ENCODE measurements at places on chromosomes 2 and 18. TPM values are rescaled to one million over a fixed set of nuclear protein-coding genes. Genes with fewer than 3 reads are reported as not detected.

DNA sequence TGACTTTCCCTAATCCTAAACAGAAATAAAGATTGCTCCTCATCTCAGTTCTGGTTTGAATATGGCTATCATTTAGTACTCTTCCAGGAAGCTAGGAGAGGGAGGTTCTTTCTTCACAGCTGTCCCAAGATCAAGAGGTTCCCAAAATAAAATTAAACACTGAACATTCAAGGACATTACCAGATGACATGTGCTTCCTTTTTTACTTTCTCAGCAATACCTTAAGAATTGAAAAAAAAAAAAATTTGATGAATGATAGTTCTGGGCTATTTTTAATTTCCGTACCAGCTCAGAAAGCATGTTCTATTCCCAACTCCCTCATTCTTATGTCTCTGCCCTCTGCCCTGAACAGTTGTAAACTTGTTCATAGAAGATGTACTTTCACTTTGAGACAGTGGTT lies 61.7 kb upstream of the MYL1 start:
- DNase-seq: no peak

DNA sequence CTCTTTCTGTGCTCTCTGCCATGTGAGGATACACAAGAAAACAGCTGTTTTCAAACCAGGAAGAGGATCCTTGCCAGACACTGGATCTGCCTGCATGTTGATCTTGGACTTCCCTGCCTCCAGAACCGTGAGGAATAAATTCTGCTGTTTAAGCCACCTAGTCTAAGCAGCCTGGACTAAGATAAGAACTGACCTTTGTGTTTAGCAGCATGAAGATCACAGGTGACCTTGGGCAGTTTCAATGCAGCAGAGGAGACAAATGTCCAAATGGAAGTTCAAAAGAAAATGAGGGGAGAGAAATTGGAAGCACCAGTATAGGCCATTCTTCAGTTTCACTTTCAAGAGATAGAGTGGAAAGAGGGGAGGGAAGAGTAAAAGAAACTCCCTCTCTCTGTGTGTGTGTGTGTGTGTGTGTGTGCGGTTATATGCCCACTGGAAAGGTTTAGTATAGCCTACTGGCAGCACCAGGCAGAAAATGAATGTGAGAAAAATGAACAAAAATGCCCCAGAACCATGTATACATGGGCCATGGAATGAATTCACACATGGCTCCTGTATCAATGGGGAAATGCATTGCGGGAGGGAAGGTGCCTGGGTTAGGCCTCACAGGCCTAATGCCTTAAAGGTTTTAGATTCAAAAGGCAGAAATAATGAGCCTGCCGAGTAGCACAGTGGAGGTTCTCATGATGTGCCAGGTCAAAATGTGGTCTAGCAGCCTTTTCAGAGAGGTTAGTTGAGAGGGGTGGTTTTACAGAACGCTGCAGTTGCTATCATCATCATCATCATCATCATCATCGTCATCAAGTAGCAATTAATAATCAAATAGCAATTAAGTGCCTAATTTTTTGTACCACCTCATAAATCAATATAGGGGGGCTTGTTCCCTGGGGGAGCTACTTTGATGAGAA lies 1.1 kb upstream of the CERS6 start:
- no peak for DNase-seq

DNA sequence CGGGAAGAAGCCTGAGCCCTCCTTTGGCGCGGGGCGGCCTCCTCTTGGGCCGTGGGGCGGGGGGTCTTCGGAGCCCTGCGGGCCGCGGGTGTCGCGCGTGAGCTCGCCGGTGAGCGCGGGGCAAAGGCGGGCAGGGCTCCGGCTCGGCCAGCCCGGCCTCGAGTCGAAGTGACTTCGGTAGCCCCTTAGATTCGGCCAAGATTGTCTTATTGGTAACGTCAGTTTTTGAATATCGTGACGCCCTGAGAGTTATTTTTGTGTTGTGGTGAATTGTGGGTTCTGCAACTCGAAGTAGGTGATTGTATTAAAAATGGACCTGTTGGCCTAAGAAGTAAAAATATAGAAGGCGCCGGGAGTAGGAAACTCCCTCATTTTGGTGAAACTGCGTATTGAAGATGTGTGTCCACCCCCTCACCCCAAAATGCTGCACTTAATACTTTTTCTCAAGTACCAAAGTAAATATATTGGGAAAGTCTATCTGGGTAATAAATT lies 669 bp downstream of the MARCHF7 start:
- no peak for DNase-seq

DNA sequence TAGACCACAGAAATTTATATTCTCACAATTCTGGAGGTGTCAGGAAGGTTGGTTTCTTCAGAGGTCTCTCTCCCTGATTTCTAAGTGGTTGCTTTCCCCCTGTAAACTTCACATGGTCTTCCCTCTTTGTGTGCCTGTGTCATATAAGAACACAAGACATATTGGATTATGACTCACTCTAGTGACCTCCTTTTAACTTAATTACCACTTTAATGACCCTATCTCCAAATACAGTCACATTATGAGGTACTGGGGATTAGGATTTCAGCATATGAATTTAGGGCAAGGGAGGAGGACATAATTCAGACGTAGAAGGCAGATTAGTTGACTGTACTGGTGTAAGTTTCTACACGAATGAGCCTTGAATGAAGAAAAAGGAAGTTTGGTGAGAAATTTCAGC lies 38.2 kb upstream of the EPHA4 start:
- no peak for DNase-seq

- DNase-seq: no peak
Measured at GRCh38 chr2:136239079-136239685, 121.2 kb upstream of the CXCR4 start.

LRP1B gene
- total RNA-seq: 16.0 TPM

HOXD1 gene
- total RNA-seq: 7.7 TPM

CFC1 gene
- total RNA-seq: 25.5 TPM

LINC00305 gene
- not detected for total RNA-seq

RAB3GAP1 gene
- 32.0 TPM for total RNA-seq
